ENCODE measurements at places on chromosomes 7 and 10. TPM values are rescaled to one million over a fixed set of nuclear protein-coding genes. Genes with fewer than 3 reads are reported as not detected.

The SHH gene
- 6.8 TPM for total RNA-seq

The PTPN20 gene
- total RNA-seq: 1.3 TPM

The COBL gene
- total RNA-seq: 35.9 TPM

The ARL3 gene
- total RNA-seq: 2.6 TPM

The HOXA3 gene
- not detected for total RNA-seq

The DOCK4 gene
- 16.5 TPM for total RNA-seq

The AGFG2 gene
- 86.3 TPM for total RNA-seq

DNA sequence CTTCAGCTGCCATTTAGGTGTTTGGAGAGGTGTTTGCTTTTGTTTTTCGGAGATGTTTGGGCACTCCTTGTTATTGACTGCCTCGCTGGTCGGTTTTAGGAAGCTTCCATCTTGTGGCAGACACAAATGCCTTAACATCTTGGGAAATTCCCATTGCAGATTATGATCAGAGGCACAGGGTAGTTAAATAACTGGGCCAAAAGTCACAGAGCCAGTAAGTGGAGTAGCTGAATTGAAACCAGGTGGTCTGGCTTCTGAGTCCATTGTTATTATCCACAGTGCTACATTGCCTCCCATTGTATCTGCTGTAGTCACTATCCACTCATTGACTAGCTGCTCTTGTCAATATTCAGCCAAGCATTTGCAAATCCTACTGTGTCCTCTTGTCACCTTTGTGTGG lies 138.2 kb upstream of the PLPP4 start:
- no peak overlapping the region for H3K27ac ChIP-seq
- H3K4me3 ChIP-seq: no peak overlapping the region
- no peaks in the 10 kb centered on the region for H3K36me3 ChIP-seq
- H3K27me3 ChIP-seq: no peaks in the 10 kb centered on the region

DNA sequence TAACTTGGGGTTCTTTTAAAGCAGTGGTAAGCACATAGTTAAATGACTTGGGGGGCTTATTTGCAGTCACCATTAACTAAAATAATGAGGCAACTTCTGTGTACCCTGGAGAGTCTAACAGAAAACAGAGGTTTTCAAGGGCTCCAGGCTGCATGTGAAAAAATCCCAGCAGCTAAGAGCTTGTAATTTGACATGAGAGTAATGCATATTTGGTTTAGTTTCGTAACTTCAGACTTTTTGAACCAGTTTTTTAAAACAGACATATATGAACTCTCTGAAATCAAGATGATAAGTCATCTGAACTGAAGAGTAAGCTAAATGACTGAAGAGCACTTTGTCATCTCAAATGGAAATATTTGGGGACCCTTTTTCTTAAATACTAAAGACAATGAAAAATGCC lies 40.2 kb upstream of the IFRD1 start:
- H3K36me3 ChIP-seq: no peaks in the 10 kb centered on the region
- no peak overlapping the region for H3K4me3 ChIP-seq
- no peak overlapping the region for H3K27ac ChIP-seq
- no peaks in the 10 kb centered on the region for H3K4me1 ChIP-seq
- DNase-seq: no peak
- H3K27me3 ChIP-seq: no peaks in the 10 kb centered on the region

GRCh38 chr7:130814778-130815335 lies 80.8 kb upstream of the KLF14 start:
- no peaks in the 10 kb centered on the region for H3K4me1 ChIP-seq
- H3K4me3 ChIP-seq: no peak overlapping the region
- no peak for DNase-seq

GRCh38 chr7:131905471-131905973 lies 349.1 kb upstream of the PODXL start:
- no peak overlapping the region for H3K4me3 ChIP-seq
- no peaks in the 10 kb centered on the region for H3K36me3 ChIP-seq
- no peaks in the 10 kb centered on the region for H3K27me3 ChIP-seq
- no peak overlapping the region for H3K27ac ChIP-seq

DNA sequence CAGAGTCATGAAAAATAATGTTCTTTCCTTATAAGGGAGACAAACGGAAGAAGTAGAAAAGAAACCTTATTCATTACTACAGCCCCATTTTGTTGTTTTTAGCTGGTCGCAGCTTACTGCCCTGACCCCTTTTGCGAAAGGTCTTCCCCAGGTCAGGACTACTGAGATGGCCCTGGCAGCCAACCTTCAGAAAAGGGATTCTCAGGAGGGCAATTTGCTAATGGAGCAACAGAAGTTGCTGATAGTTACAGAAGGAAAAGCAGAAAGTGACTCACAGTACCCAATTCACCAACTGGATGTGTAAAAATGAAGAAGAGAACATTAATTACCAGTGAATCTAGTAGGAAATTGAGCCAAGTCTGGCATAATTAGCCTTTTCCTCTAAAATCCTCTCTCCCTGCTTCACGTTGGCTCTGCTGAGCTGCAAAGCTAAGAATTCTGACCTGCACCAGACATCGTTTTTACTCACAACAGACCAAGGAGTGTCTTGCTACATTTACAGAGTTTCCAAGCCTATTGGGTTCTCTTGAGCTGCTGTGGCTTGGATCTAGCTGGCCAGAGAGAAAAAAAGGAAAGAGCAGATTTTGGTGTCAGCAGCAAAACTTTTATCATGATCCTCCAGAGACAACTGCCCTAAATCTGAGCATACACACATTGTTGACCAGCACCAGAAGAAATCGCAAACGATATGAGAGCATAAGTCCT lies 499.9 kb upstream of the FZD8 start:
- H3K27me3 ChIP-seq: no peaks in the 10 kb centered on the region
- no peaks in the 10 kb centered on the region for H3K36me3 ChIP-seq
- no peak overlapping the region for H3K27ac ChIP-seq
- DNase-seq: no peak

DNA sequence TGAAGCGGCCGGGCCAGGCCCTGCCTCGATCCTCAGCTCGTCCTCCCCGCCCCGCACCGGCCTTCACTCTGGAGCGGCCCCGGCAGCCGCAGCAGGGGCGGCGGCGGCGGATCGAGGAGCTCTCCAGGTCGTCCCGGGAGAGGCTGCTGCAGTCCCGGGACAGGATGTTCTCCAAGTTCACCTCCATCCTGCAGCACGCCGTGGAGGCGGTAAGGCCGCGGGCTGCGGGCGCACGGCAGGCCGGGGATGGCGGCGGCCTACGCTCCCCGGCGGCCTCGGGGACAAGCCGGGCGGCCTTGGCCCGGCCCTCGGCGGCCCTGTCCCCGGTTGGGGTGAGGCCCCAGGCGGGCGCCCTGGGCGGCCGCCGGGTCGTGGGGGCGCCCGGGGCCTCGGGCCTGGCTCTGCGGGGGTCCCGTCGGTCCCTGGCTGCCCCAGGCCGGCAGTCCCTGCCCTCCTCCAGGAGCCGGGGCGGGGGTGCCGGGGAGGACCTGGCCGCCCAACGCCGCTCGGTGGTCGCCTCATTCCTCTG lies 399 bp downstream of the FHIP2A start:
- H3K27me3 ChIP-seq: no peaks in the 10 kb centered on the region
- H3K36me3 ChIP-seq: no peaks in the 10 kb centered on the region
- H3K4me3 ChIP-seq: peak overlapping the region; percentile 49
- H3K4me1 ChIP-seq: peaks cover 49% of the 10 kb centered on the region
- peak overlapping the region; percentile 98 for H3K27ac ChIP-seq

DNA sequence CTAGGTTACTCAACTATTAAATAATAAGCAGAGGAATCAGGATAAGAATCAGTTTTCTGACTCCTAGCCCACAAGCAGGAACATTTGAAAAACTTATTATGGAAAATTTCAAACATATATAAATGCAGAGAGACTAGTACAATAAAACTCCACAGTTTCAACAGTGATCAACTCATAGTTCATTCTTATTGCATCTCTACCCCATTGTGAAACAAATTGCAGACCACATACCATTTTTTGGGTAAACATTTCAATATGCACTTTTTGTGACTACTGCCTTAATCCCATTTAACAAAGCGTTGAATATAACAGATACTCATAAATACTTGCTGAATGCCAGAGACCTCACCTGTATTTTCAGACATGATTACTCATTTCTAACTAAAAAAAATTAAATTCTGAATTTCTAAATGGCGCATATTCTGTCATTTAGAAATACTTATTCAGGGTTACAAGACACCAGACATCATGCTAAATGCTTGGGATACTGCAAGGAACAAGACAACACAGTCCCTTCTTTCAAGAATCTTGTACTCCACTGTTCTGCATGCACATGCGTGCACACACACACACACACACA lies 11.4 kb downstream of the CDK6 start:
- no peaks in the 10 kb centered on the region for H3K4me1 ChIP-seq
- H3K27ac ChIP-seq: no peak overlapping the region
- DNase-seq: no peak
- H3K27me3 ChIP-seq: no peaks in the 10 kb centered on the region

DNA sequence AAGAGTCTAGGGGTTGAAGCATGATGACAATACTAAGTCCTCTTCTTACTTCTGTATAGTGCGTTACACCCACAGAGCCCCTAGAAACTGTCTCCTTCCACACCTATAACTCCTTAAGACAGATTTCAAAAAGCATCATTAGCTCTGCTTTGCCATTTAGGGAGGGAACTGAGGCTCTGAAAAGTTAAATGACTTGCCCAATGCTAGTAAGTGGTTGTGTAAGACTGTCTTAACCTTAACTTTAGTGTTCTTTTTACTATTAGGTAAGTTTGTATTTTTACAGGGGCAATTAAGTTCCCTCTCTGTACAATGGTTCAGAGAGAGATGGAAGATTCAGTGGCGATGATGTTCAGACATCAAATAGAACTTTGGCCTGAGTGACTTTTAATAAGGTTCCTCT lies 72.7 kb upstream of the ASAH2 start:
- H3K4me1 ChIP-seq: no peaks in the 10 kb centered on the region
- no peaks in the 10 kb centered on the region for H3K27me3 ChIP-seq
- no peak overlapping the region for H3K27ac ChIP-seq

DNA sequence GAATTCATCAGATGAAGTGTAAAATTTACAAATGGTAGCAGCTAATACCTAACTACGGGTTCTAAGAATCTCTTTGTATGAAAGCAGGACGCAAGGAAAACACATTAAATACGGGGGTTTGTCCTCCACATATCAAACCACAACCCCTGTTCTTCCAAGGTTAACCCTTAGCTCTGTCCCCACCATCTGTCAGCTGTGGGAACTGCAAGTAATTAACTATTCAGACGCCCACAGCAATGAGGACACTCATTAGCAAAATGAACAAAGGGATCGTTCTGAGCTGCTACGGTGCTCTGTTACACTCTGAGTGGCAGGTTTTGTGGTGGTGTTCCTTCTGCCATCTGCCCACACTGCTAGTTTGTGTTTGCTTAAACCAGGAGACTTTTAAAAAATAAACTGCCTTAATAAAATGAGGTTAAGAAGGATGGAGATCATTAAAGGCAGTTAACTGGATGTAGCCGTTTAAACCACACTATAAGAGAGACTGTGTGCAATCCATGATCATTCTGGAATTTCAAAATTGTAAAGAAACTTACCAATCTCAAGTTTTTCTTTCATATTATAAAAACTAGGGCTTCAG lies 51.4 kb downstream of the C10orf67 start:
- no peaks in the 10 kb centered on the region for H3K4me1 ChIP-seq
- DNase-seq: no peak
- H3K27ac ChIP-seq: no peak overlapping the region
- H3K36me3 ChIP-seq: no peaks in the 10 kb centered on the region
- H3K27me3 ChIP-seq: no peaks in the 10 kb centered on the region

DNA sequence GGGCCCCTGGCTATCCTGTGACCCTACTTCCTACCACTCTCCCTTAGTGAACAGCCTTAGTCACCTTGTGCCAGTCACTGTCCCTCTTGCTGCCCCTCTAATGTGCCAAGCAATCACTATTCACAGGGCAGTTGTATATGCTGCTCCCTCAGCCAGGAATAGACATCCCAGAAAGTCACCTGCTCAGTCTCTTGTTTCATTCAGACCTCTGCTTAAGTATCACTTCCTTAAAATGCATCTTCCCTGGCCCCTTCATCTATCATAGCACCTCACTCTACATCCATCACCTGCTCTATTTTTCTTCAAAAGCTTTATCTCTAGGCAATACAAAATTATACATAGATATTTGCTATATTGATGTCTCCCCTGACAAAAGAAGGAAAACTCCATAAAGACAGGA lies 328.4 kb upstream of the NFE2L3 start:
- no peaks in the 10 kb centered on the region for H3K27me3 ChIP-seq
- DNase-seq: no peak
- no peaks in the 10 kb centered on the region for H3K4me1 ChIP-seq
- no peak overlapping the region for H3K27ac ChIP-seq

DNA sequence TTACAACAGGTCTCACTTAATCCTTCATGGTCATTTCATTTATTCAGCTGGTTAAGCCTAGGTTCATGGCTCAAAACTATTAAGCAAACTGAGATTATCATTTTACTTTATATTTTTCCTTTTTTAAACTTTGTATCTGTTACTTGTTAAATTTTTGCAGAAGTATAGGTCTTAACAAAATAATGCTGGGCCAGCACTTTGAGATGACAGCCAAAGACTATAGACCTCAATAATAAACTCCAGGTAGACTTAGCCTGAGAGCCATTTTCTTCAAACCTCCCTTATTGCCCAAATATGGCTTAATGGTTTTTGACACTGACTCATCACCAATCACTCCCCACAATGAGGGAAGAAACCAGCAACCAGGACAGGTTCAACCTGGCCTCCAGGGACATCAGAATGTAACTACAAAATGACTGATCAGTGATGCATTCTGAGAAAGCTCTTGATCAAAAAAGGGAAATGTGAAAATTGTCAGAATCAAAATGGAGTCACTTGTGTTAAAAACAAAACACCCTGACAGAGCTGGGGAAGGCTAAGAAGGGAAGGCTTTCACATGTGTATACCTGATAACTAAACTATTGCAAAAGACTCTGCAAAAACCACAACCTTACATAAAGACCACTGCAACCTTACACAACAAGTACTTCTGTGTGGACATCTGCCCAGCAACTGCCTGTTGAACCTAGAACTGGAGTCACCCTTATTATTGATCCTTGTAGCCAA lies 2.1 kb upstream of the CCDC126 start:
- H3K27ac ChIP-seq: no peak overlapping the region
- H3K36me3 ChIP-seq: no peaks in the 10 kb centered on the region
- H3K4me1 ChIP-seq: peaks cover 8% of the 10 kb centered on the region
- H3K27me3 ChIP-seq: no peaks in the 10 kb centered on the region
- DNase-seq: no peak

GRCh38 chr7:100456562-100456961 lies 7.5 kb downstream of the SPACDR start:
- H3K27me3 ChIP-seq: no peaks in the 10 kb centered on the region
- DNase-seq: no peak
- no peak overlapping the region for H3K27ac ChIP-seq
- H3K36me3 ChIP-seq: no peaks in the 10 kb centered on the region
- H3K4me1 ChIP-seq: no peaks in the 10 kb centered on the region

GRCh38 chr7:79553811-79554555 lies 100.5 kb upstream of the MAGI2 start:
- no peak overlapping the region for H3K4me3 ChIP-seq
- H3K4me1 ChIP-seq: no peaks in the 10 kb centered on the region
- no peak overlapping the region for H3K27ac ChIP-seq
- no peaks in the 10 kb centered on the region for H3K36me3 ChIP-seq
- H3K27me3 ChIP-seq: no peaks in the 10 kb centered on the region
- no peak for DNase-seq

Data from right lobe of liver (tissue), 6 donors.